ENCODE measurements at places on chromosomes 1 and 21. TPM values are rescaled to one million over a fixed set of nuclear protein-coding genes. Genes with fewer than 3 reads are reported as not detected.

DNA sequence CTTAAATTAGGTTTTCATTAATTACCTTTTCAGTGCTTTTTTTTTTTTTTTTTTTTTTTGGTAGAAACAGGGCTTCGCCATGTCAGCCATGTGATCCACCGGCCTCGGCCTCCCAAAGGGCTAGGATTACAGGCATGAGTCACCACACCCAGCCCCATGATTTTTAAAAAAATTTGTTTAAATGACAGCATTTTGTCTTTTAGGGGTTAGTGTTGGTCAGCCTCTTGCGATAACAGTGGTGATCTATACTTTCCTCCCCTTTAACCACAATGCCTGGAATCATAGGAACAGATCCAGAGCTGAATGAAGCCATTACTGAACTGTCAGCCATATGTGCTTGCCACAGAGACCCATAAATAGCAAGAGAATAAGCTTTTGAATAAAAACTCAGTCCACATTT is 73.9 kb downstream of the CACHD1 start:
- no peak overlapping the region for H3K4me3 ChIP-seq
- DNase-seq, result no peak
- peaks cover 17% of the 10 kb centered on the region for H3K4me1 ChIP-seq
- no peaks in the 10 kb centered on the region for H3K27me3 ChIP-seq
- H3K36me3 ChIP-seq, result no peaks in the 10 kb centered on the region

DNA sequence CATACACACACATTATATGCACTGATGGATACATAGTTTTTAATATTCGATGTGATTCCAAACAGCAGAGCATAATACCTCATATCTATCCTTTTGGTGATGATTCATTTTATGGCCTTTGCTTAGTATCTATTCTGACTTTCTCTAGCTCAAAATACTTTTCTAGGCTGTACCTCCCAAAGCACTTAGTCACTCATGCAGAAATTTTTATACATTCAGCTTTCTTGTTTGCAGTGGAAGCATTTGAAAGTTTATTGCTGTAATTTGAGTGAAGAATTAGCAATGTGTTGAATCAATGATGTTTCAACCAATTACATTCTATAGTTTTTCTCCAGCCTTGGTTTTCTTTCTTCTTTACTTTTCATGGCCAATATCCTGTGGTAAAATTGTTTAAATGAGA is 66.7 kb downstream of the LBR start:
- H3K4me1 ChIP-seq, result no peaks in the 10 kb centered on the region
- H3K27ac ChIP-seq, result no peak overlapping the region
- H3K36me3 ChIP-seq, result no peaks in the 10 kb centered on the region
- H3K4me3 ChIP-seq, result no peak overlapping the region
- no peak for DNase-seq
- no peaks in the 10 kb centered on the region for H3K27me3 ChIP-seq

DNA sequence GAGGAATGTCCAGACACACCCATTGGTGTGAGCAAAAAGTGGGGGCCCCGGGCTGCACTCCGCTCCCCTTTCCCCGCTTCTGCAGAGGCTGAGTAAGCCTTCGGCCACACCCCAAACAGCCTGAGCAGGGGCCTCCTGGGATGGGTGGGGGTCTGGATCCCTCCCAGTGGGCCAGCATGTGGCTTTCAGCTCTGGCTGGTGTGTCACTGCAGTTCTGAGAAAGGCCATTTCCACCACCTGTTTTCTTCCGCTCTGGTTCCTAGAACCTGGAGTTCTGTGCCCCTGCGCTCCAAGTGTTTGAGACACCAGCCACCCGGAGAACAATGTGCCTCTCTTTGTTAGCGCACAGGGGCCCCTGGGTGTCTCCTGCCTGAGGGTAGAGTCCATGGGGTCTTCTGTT is 30.9 kb downstream of the SLC37A1 start:
- peaks cover 14% of the 10 kb centered on the region for H3K36me3 ChIP-seq
- H3K27ac ChIP-seq, result no peak overlapping the region
- DNase-seq, result no peak
- no peak overlapping the region for H3K4me3 ChIP-seq
- no peaks in the 10 kb centered on the region for H3K4me1 ChIP-seq

- H3K27ac ChIP-seq, result peak overlapping the region; percentile 52
- H3K36me3 ChIP-seq, result peaks cover 39% of the 10 kb centered on the region
- H3K27me3 ChIP-seq, result no peaks in the 10 kb centered on the region
These were observed 13.7 kb upstream of the CPLANE2 start for GRCh38 chr1:16250524-16251251.

DNA sequence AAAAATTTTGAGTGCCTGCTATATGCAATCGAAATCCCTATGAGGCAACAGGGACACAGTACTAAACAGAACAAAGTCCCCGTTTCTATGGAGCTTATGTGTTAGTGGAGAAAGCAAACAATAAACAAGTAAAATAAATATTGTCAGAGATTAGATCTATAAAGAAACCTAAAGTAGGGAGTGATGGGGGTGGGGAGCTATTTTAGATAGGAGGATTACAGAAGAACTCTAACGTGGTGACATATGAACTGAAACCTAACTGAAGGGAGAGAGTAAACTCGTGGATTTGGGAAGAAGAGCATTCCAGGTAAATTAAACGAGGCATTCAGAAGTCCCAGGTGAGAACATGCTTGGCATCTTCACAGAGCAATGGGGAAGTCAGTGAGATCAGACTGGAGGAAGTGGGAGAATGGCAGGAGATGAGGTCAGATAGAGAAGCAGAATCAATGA is 154.5 kb downstream of the DENND1B start:
- no peaks in the 10 kb centered on the region for H3K27me3 ChIP-seq
- H3K4me3 ChIP-seq, result no peak overlapping the region
- no peaks in the 10 kb centered on the region for H3K4me1 ChIP-seq
- no peaks in the 10 kb centered on the region for H3K36me3 ChIP-seq
- DNase-seq, result no peak

DNA sequence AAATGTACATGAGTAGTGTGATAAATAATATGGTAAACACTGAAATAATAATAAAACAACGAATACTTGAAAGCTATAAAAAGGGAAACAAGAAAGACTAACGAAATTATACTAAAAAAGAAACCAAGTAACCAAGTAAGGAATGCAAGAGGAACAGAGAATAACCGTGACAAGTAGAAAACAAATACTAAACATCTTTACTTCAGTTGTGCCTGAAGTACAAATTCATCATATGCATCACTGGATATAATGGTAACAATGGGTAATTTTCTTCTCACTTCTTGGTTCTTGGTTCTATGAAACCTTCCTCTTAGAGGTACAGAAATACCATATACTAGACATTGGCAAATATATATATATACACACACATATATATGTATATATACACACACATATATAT is 1093.6 kb upstream of the B3GALT2 start:
- H3K36me3 ChIP-seq, result no peaks in the 10 kb centered on the region
- no peaks in the 10 kb centered on the region for H3K4me1 ChIP-seq
- no peak for DNase-seq
- H3K4me3 ChIP-seq, result no peak overlapping the region
- no peak overlapping the region for H3K27ac ChIP-seq

DNA sequence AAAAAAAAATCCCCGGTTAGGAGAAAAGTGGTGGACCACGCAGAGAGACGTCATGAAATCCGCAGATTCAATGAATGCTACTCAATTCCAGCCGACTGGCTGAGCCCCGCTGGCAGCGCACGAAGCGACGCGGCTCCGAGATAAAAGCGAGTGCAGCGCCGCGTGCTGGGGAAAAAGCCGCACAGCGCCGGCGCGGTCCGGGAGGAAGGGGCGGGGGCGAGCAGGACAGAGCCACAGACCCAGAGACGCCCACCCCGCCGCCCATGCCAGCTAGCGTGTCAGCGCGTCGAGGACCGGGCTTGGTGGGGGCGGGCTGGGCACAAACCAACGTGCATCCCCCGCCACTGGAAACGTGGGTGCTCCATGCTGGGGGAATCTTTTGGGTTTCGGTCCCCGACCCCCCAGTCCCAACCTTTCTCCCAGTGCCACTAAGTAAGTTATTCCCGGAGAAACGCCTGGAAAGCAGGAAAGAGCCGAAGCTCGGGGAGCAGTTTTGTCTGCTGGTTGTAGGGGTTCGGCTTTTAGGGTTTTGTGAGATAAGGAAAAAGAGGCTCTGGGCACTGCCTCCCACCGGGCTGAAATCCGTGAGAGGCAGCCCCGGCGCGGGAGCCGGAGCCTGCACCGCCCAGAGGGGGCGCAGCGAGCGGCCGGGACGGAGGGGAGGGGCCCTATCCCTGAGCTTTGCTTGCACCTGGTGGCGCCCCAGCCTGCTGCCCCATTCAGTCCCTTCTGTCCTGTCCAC is at the start of gene KCNJ6:
Gene KCNJ6 (minus strand): TSS at position 148 of the 742 bp plus-strand sequence. CDS start 75,775 bp downstream, outside the sequence.
- no peak within 1 kb of the TSS for H3K27ac ChIP-seq
- peak within 1 kb of the TSS; percentile 22 for H3K4me3 ChIP-seq
- DNase-seq, result peak; percentile 89
- H3K27me3 ChIP-seq, result peaks cover 5% of the 10 kb centered on the region

GRCh38 chr1:192303029-192303428 is 13.8 kb upstream of the RGS21 start:
- H3K27me3 ChIP-seq, result no peaks in the 10 kb centered on the region
- DNase-seq, result no peak
- H3K36me3 ChIP-seq, result no peaks in the 10 kb centered on the region
- H3K4me3 ChIP-seq, result no peak overlapping the region

DNA sequence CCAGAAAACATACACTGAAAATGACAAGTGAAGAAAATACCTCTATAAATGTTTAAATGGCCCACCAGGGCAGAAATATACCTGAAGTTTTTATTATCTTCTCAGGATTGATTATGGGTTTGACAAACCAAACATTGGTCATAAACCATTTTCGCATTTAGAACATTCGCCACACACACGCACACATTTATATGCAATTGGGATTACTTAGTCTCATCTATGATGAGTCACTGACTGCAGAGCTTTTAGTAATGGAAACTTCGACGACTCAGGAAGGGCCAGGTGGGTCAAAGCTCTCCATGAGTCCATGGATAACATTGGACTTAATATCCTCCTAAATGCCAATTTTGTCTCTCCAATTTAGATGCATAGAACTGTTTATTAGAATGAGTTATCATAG is 16.9 kb downstream of the NRDC start:
- H3K27ac ChIP-seq, result no peak overlapping the region
- no peak for DNase-seq
- H3K36me3 ChIP-seq, result peaks cover 8% of the 10 kb centered on the region

GRCh38 chr1:202871367-202871766 is 17.6 kb downstream of the RABIF start:
- no peak overlapping the region for H3K27ac ChIP-seq
- H3K36me3 ChIP-seq, result no peaks in the 10 kb centered on the region
- H3K27me3 ChIP-seq, result no peaks in the 10 kb centered on the region

DNA sequence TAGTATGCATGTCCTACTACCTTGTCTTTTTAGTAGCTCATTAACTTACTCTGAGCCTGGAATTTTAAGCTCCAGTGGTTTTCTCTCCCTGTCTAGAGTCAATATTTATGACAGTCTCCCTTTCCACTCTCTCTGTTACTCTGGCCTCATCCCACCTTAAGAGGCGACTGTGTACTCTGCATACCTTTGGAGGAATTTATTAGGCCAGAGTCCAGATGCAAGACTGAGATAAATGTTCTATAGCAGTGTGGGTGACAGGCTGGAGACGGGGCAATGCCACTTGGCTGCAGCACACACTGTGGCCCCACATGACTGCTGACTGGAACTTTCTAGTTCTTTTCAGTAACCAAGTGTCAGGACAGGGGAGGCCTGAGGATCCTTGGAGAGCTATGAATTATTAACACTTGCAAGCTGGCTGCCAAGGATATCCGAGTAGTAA is 4.1 kb upstream of the PDZK1 start:
- H3K4me3 ChIP-seq, result no peak overlapping the region
- no peak for DNase-seq
- no peaks in the 10 kb centered on the region for H3K36me3 ChIP-seq
- no peak overlapping the region for H3K27ac ChIP-seq
- H3K4me1 ChIP-seq, result no peaks in the 10 kb centered on the region

- H3K27ac ChIP-seq, result no peak overlapping the region
- H3K36me3 ChIP-seq, result no peaks in the 10 kb centered on the region
- no peaks in the 10 kb centered on the region for H3K27me3 ChIP-seq
These were observed 149.0 kb downstream of the ATP6V1G3 start for GRCh38 chr1:198391393-198392020.

DNA sequence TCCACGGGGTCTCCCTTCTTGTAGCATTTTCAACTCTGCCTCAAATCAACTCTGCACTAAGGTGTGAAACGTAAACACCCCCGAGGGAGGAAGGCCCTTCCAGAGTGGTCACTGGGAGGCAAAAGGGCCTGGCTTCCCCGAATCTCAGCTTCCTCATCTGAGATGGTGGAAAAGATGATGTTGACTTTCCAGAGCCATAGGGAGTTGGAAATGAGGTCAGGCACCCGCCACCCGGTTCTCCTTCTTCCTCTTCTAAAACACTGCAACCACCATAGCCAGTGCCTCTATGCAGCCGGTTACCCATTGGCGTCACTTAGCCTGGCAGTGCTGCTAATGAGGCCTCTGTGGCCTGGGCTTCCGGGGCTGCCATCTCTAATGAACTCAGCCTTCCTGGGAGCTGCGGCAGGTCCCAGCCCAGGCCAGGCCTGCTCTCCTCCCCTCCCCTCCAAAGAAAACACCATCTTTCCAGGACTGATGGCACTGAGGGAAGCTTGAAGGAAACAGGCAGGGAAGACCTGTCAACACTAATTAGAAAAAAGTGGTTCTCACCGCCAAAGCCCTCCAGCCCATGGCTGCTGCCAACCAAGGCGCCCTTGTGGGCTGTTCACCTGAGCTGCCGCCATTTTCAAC is 175.0 kb downstream of the KAZN start:
- H3K27me3 ChIP-seq, result no peaks in the 10 kb centered on the region
- no peak overlapping the region for H3K4me3 ChIP-seq
- no peak for DNase-seq
- no peaks in the 10 kb centered on the region for H3K36me3 ChIP-seq
- H3K27ac ChIP-seq, result no peak overlapping the region

- no peak overlapping the region for H3K27ac ChIP-seq
- no peaks in the 10 kb centered on the region for H3K36me3 ChIP-seq
- H3K4me3 ChIP-seq, result no peak overlapping the region
- H3K4me1 ChIP-seq, result no peaks in the 10 kb centered on the region
These were observed 15.5 kb downstream of the KCNA10 start for GRCh38 chr1:110503471-110503870.

DNA sequence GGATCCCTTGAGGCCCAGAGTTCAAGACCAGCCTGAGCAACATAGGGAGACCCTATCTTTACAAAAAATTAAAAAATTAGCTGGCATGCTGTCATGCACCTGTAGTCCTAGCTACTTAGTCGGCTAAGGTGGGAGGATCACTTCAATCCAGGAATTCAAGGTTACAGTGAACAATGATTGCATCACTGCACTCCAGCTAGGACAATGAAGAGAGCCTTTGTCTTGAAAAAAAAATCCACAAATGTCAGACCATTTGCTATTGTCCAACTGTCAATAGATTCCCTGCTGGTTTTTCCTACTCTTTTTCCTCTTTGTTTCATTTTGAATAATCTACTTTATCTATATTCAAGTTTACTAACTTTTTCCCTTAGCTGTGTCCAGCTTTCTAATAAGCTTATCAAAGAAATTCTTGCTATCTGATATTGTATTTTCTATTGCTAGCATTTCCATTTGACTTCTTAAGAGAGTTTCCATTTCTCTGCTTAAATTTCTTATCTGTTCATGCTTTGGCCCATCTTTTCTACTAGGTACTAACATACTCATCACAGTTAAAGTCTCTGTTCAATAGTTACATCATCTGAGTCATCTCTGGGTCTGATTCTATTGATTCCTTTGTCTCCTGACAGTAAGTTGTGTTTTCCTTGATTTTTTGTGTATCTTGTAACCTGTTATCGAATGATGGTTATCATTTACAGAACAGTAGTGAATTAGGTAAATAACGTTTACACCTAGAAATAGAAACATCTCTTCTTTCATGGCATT is 14.8 kb downstream of the MT1HL1 start:
- no peak overlapping the region for H3K27ac ChIP-seq
- no peak overlapping the region for H3K4me3 ChIP-seq
- no peaks in the 10 kb centered on the region for H3K36me3 ChIP-seq
- no peak for DNase-seq

The PIGR gene
- total RNA-seq, result 1,034 TPM

The BEND5 gene
- total RNA-seq, result 3.1 TPM

The OR2L3 gene
- not detected for total RNA-seq

The KRTAP21-2 gene
- total RNA-seq, result not detected

The AIM2 gene
- total RNA-seq, result 1.1 TPM

Data from upper lobe of left lung (tissue), 6 donors.